ENCODE measurements at places on chromosomes 4 and X.

- no peak for DNase-seq
These were observed 49.8 kb upstream of the TMEM33 start for GRCh38 chr4:41885456-41885855.

DNA sequence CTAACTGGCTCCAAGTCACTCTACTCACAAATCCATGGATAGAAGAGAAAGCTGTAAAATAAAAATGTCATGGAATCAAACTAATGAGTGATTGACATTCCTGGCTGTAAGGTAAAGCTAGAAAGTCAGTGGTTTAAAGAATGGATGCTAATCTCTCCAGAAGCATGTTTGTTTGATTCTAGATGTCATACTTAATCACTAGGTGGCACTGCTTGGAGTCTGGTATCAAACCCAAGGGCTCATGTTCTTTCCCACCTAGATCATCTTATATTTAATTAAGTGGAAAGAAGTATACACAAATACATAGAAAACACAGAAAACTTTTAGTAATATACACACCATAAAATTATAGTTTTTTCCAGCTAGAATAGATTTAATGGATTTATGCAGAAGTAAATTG is 2666.6 kb downstream of the PCDH7 start:
- no peak for DNase-seq

DNA sequence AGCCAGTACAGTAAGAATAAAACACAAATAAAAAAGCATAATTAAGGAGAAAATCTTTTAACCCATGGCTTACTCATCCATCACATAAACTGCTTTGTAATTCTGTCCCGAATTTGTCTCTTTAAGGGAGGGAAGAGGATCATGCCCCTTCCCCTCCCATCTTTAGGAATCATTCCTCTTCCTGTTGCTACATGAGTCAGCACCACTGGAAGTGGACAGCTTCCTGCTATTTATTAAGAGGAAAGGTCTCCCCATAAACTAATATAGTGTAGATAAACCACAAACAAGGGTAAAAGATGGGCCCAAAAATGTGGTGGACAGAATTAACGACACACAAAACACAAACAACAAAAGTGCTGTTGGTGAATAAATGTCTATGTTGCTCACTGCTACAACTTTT is 75.8 kb downstream of the PPP3CA start:
- no peak for DNase-seq

- no peak for DNase-seq
These were observed 74.4 kb upstream of the DYNLT3 start for GRCh38 chrX:37921758-37922157.

DNA sequence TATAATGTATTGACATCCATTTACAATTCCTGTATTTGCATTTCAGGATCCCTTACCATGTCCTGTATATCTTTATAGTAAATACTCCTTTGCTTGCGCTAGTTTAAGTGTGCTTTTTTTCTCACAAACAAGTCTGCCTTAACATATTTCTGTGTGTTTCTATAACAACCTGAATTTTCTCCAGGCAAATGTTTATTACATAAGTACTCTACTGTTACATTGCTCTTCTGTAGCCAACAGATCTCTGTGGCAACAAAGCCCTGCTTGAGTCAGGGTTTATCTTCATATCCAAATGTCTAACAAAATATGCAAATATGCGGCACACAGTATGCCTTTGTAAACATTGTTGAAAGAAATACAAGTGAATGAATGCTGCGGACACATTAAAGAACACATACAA is 625.5 kb downstream of the TLL1 start:
- DNase-seq = no peak
